ENCODE measurements at places on chromosomes 11 and 22.

- no peak for DNase-seq
Measured at GRCh38 chr11:29271616-29272015, 745.2 kb downstream of the KCNA4 start.

- DNase-seq, result no peak
Measured at GRCh38 chr11:78262691-78263090, 74.0 kb downstream of the USP35 start.

GRCh38 chr11:90747057-90747456 is 524.2 kb upstream of the CHORDC1 start:
- DNase-seq, result no peak

GRCh38 chr22:29476116-29476515 is 3.9 kb upstream of the NEFH start:
- no peak for DNase-seq

- DNase-seq, result no peak
Measured at GRCh38 chr11:112200252-112200651, 24.9 kb downstream of the BCO2 start.

- DNase-seq, result no peak
Measured at GRCh38 chr11:118055966-118056365, 20.9 kb upstream of the TMPRSS4 start.
